ENCODE measurements at places on chromosomes 16 and 17.
A peak's percentile ranks its signal among the peaks of the same experiment; 100 is the strongest.

- DNase-seq = peak; percentile 69
Observed at GRCh38 chr16:48366165-48367093, 18.8 kb downstream of the SIAH1 start.

DNA sequence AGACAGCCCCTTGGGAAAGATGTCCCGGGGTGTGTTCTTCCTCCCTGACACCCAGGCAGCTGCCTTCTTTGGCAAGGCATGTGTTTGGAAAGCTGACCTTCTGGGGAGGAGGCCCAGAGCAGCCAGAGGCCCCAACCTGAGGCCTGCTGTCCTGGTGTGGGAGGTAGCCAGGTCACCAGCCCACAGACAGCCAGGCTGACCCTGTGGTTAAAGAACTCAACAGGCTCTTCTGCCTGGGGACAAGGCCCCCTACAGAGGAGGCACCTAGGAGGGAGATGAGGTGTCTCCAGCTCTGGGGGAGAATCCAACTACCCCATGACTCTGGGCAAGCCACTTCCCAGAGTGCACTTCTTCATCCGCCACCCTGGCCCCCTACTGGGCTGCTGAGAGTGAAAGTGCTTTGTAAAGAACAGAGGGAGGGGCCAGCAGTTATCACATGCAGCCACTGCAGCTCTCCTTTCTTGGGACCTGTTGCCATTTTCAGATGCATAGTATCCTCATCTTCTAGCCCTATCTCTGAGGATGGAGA lies 13.1 kb upstream of the SREBF1 start:
- DNase-seq = peak; percentile 38

DNA sequence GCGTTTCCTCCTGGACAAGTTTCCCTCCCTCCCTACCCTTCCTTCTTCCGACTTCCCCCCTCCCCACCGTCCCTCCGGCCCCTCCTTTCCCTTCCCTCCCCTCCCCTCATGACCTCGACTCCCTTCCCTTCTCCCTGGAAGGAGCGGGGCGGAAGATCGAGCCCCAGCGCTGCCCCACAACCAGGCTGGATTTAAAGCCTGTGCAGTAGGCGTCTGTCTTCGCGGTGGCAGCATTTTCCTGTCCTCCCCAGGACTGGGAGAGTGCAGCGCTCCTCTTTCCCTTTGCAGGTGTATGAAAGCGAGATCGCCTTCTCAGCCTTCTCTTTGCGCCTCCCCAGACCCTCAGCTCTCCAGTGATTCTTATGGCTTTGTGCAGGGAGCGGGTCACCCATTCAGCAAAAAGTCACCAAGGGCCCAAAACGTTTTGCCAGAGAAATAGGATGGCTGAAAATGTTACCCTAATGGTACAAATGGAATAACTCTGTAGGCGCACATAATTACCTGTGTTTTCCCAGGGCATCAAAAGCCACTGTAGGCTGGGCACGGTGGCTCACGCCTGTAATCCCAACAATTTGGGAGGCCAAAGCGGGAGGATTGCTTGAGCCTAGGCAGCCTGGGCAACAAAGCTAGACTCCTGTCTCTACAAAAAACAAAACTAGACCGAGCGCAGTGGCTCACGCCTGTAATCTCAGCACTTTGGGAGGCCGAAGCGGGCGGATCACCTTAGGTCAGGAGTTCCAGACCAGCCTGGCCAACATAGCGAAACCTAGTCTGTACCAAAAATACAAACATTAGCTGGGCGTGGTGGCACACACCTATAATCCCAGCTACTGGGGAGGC lies 40.8 kb downstream of the SLFN12L start:
- no peak for DNase-seq

DNA sequence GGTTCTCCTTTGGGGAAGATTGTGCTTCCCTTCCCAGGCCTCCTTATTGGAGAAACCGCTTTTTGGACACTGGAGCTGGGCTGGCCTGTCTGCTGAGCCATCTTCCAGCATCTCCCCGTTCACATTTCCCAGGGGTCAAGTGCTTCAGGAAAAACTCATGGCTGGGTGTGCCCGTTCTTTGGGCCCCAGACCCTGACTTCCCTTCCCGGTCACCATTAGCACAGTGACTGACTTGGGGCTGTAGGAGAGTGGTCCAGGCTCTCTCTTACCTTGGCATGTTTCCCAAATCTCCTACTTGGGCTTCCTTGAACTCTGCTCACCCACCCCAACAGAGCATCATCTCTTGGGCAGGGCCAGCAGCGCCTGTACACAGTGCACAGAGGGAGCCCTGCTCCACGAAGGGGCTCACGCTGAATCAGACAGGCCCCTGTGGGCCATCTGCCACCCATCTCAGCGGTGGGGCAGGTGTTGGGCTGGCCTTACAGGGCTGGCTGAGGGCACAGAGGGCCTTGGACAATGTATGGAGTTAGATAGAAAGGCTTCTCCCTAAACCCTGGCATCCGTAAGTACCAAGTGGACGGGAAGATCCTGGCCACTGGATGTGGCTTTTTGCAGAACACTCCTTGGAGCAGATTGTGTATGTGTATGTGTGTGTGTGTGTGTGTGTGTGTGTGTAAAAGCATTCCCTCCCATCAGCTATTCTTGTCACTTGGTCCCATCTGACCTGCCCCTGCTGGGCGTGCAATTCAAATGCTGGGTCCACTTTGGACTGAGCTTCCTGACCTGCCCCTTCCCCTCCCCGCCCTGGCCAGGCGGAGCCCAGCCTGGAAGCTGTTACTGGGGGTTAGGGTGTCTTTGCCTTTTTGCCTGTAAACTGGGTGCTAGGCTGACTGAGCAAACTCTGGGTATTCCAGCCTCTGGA lies 24.9 kb upstream of the CDC42EP4 start:
- DNase-seq = no peak

DNA sequence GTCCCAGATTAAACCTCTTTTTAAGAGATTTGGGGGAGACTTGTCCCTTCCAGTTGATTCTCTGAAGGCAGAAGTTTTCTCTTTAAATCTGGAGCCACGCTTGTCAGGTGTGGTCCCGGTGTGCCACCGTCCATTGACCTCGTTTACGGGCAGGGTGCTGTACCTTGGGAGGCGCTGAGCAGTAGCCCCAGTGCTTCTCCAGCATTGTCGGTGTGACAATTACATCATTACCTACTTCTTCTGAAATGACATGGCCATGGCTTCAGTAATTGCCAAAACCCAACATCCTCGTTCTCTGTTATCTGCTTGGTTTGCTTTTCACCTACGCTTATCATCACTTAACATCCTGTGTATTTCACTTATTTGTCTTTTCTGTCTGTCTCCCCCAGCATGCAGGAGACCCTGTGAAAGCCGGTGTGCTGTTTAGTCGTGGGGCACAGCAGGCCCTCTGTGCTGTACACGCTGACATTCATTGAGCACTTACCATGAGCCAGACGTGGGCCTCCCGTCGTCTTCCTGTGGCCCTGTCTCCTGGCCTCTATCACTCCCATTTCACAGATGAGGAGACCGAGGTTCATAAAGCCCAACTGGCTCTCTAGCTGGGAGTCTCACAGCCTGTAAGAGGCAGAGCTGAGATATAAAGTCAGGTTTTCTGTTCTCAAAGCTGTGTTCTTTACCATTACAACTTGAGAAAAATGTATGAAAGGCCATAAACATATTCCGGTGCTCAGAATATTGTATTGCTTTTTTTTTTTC lies 143.9 kb downstream of the CMIP start:
- DNase-seq = no peak

DNA sequence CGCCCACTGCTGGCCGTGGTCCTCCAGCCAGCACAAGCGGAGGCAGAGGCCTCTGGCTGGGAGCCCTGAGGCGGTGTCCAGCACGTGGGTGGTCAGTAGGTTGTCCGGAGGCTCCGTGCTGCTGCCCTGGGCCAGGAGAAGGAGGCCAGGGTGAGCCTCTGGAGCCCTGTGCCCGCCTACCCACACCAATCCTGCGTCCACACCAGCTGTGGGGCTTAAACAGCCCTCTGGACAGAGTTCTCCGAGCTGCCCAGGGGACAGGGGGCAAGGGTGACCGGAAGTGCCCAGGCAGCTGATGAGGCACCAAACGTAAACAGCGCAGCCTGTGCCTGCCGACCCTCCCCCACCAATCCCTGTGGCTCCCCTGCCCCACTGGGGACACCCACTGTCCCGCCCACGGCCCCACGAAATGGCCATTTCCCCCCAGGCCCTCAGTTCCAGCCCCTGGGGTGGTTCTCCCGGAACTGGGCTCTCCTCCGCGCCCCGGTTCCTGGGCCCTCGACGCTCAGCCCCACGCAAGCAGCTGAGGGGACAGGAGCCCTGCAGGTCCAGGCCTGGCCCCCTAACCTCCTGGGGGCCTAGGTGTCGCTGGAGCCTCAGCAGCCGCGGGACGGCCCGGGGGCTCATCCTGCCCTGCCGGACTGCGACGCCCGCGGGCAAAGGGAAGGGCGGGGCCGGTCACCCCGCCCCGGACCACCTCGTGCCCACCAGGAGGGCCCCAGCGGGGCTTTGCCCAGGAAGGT lies 27.9 kb upstream of the DBNDD1 start:
- peak; percentile 59 for DNase-seq

- no peak for DNase-seq
Observed at GRCh38 chr16:73886426-73886825, 410.2 kb upstream of the PSMD7 start.

DNA sequence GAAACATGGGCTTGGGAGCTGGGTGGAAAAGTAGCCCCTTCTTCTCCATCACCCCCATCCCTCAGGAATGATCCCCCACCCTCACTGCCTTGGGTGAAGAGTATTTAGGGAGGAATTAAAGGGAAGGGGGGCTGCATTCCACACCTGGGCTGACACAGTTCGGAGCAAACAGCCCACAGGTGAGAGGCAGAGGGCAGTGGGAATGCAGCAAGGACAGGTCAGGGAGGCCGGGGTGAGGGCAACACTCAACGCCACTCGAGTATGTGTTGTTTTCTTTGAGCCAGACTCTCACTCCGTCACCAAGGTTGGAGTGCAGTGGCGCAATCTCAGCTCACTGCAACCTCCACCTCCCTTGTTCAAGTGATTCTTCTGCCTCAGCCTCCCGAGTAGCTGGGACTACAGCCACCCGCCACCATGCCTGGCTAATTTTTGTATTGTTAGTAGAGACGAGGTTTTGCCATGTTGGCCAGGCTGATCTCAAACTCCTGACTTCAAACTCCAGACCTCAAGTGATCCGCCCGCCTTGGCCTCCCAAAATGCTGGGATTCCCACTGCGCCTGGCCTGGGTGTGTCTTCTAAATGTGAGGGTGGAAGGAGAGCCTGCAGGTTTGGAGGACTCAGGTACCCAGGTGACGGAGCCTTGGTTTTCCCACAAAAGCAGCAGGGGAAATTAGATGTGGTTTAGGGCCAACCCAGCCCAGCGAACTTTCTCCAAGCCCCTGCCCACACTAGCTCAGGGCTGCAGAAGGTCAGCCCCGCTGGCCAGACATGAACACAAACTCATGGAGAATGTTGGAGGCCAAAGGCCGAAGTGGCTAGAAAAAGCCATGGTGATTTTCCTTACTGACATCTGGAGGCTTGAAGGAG lies 21.2 kb upstream of the ITGA3 start:
- no peak for DNase-seq

DNA sequence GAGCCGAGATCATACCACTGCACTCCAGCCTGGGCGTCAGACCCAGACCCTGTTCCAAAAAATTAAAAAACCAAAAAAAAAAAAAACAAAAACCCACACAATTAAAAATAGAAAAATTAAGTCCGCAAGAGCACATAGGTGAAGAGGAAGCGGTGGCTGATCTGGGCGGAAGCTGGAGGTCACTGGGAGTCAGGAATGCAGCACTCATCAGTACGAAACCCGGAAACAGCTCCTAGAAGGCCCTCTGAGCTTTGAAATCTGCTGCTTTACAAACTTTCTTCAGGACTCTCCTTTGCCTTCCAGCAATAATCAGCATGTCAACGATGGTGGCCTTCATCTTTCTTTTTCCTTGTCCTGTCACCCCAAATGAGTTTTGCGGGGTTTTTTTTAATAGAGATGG lies 29.5 kb downstream of the TRAP1 start:
- no peak for DNase-seq

DNA sequence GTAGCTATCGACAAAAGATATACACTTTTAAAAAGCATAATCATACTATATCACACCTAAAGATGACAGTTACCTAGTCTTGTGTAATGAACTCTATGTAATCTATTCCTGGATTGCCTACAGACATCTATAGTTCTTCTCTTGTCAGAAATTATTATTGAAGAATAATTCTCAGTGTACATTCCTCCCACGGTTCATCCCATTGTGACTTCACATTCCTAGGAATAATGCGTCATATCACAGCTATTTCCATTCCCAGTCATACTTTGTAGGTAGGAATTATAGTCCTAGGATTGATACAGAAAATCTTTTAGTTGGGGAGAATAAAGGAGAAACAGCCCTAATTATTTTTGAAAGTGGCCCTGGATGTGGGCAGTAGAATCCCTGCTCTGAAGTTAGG lies 44.0 kb upstream of the ABCC11 start:
- DNase-seq = no peak

DNA sequence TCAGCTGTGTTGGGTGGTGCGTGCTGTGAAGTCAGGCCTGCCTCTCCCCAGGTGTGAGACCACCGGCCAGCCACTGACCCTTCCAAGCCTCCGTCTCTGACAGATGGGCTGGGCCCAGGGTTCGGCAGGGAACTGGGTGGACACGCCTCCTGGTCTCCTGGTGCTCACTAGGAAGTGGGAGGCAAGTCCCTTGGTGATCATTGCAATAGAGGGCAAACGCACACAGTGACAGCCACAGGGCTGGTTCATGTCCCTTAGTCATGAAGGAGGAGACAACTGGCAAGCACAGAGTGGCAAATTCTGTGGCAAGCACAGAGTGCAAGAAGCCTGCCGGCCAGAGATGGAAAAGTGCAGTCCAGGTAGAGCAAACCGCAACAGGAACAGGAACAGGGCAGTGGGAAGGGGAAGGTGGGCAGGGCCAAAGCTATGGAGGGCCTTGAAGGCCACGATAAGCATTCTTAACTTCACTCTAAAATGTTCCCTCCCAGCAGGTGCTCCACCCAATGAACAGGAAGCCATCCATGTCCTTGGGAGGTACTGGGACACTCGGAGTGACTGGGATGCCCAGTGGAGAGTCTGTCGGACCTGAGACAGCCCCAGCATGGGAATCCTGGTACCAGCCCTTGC lies 21.9 kb downstream of the USP7 start:
- DNase-seq = no peak

GRCh38 chr17:75572713-75573539 lies 14.7 kb upstream of the MYO15B start:
- no peak for DNase-seq

GRCh38 chr17:7883781-7884386 lies 4.7 kb upstream of the CHD3 start:
- peak; percentile 72 for DNase-seq

- no peak for DNase-seq
Observed at GRCh38 chr16:74291176-74291575, 5.4 kb upstream of the PSMD7 start.

- no peak for DNase-seq
Observed at GRCh38 chr17:28997806-28998205, 8.0 kb downstream of the SEZ6 start.

DNA sequence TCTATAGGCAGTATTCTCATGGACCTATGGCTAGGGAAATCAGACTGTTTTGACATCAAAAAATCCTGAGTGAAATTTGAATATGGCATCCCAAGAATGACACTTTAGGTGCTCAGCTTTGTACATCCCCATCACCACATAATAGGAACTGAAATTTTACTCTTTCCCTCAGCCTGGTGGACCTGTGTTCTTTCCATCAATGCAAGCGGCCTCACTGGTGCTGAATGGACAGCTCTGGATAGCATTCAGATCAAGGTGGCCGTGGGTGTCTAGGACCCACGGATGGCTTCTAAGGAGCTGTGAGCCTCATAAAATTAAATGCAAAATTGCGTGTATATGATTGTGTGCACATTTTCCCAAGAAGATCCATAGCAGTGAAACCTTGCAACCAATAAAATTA lies 152.6 kb downstream of the MAP2K6 start:
- DNase-seq = no peak

- no peak for DNase-seq
Observed at GRCh38 chr17:74645010-74645409, 21.5 kb upstream of the CD300E start.

GRCh38 chr17:28145348-28145747 lies 102.9 kb downstream of the NLK start:
- DNase-seq = peak; percentile 30
